ENCODE measurements at places on chromosomes 3 and 15. TPM values are rescaled to one million over a fixed set of nuclear protein-coding genes. Genes with fewer than 3 reads are reported as not detected.

- DNase-seq: no peak
Measured at GRCh38 chr3:13574083-13574797, 25.3 kb downstream of the FBLN2 start.

The IMPG2 gene
- total RNA-seq: 0.31 TPM

DNA sequence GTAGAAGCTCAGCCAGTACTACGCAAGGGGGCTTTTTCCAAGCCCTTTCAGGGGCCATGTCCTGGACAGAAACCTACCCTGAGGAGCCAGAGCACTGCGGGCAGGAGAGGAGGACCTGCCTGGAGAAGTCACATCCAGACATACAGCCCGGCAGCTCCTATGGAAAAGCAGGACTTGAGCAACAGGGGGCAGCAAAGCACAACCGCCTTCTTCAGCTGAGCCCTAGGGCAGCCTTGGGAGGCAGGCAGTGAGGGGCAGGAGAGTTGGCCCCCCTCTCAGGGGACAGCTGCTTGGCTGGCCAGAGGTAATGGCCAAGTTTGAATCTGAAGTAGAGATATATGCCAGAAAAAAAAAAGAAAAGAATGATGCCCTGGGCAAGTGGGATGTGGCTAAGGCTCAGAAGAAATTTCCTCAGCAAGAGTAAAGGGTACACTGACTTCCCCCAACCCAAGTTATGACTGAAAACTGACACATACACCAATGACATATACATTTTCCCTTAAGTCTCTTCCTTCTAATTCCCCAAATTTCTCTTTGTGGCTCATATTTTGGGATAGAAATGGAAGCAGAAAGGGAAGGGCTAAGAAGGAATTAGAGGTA is 56.9 kb downstream of the CYP19A1 start:
- peak; percentile 67 for DNase-seq

DNA sequence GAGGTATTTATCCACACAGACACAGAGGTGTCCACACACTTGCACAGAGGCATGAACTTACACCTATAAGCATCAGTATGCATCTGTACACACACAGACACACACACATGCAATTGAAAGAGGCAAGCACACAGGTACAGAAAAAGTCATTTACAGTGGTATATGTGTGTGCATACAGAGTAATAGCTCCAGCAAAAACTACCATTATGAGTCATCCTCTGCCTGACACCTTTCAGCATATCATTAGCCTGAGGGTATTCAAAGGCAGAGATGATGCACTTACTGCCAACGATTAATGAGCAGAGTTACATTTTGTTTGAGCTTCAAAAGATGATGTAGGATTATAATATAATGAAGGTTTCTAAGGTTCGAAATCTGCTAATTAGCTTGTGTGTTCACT is 100.3 kb upstream of the TPRG1 start:
- DNase-seq: no peak

- no peak for DNase-seq
Measured at GRCh38 chr15:98386561-98386960, 261.8 kb upstream of the IGF1R start.

GRCh38 chr15:28273468-28273867 is 48.5 kb downstream of the HERC2 start:
- no peak for DNase-seq

The PTPRG gene
- total RNA-seq: 46.9 TPM

The SLC28A1 gene
- 0.18 TPM for total RNA-seq

GRCh38 chr3:64427671-64428070 is 202.4 kb upstream of the PRICKLE2 start:
- no peak for DNase-seq

DNA sequence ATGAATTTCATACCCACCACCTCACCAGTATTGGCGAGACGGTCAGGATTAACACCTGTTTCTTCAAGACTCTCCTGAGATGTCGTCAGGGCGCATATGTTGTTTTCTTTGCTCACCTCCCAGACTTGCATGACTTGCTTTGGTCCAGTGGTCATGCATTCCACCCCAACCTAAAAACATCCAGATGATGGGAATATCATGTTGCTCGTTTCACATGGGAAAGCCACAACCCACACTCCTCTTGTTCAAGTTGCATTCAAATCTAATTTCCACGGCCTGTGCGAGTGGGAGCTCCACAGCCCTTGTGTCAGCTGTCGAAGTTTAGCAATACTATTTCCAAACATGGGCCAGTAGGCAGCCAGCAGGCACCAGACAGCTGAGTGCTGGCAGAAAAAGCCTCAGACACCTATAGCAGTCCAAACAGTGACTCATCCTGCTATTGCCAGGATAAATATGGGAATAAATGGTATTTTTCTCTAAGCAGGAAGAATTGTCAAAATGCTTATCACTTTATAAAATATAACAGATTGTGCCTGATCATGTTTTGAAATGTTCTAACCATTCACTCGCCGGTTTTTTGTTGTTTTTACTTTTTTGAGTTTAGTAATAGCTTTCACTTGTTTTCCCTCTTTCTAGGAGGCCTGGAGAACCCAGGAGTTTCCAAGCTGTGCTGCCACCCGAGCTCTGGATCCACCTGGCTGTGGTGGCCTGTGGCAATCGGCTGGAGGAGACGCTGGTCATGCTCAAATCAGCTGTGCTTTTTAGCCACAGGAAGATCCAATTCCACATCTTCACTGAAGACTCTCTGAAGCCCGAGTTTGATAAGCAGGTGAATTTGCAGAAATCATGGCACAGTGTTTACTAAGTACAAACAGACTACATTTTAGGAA is 20.1 kb downstream of the GXYLT2 start:
- peak; percentile 62 for DNase-seq

DNA sequence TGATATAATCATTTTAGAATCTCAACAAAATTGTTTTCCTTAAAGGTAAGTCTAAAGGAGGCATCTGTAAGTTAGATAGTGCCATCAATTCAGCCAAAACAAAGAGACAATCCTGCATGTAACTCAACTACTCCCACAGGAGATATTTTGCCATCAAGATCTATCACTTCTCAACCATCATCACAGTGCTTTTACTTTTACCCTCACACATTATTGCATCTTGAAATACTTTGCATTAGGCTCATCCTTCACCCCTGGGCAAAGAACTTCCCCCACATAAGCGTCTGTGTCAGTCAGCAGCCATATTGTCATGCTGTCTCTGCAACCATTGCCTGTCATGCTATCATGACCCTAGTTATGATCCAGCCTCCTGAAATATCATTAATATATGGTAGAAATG is 54.9 kb upstream of the NLGN1 start:
- no peak for DNase-seq

The EPHB1 gene
- total RNA-seq: 0.85 TPM

- DNase-seq: no peak
Measured at GRCh38 chr3:134013280-134013679, 16.4 kb downstream of the SLCO2A1 start.
